ENCODE measurements at places on chromosomes 16 and 17.

- DNase-seq: no peak
Measured at GRCh38 chr16:89704281-89704680, 2.8 kb upstream of the SPATA2L start.

DNA sequence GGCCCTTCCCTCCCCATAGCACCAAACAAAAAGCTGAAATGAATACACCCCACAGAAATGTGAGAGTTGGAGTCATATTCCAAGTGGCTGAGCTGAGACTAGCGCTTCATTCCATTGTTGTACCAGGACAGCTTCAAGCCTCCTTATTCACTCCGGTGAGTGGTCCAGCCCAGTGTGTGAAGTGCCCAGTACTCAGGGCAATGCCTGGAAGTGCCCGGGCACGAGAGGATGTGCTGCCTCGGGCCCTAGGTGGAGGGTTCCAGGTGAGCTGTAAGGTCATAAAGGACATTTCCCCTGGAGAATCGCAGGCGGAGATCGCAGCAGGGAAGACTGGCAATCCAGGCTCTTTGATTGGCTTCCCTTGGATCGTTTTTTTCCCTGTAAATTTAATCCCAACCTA is 5.4 kb upstream of the CYLD start:
- DNase-seq: no peak

DNA sequence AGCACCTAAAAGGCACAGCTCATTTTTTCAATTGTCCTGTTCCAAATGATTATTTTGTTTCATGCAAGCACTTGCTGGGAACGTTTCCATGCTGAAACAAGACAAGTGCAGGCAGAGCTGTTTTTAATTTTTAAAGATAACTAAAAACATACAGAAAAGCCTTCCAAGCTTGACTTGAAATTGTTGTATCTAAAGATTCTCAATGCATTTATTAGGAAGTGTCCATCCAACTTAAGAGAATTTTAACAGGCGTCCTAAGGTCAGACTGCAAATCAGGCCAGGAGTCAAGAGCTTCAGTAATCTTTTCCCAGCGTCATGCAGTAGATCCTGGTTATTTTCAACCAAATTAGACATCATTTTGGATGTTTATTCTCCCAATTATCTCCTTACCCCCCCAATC is 702.8 kb downstream of the KCNJ2 start:
- DNase-seq: no peak

GRCh38 chr16:49542391-49542891 is 168.8 kb downstream of the C16orf78 start:
- no peak for DNase-seq

- DNase-seq: no peak
Measured at GRCh38 chr17:74190807-74191406, 12.6 kb upstream of the RPL38 start.

DNA sequence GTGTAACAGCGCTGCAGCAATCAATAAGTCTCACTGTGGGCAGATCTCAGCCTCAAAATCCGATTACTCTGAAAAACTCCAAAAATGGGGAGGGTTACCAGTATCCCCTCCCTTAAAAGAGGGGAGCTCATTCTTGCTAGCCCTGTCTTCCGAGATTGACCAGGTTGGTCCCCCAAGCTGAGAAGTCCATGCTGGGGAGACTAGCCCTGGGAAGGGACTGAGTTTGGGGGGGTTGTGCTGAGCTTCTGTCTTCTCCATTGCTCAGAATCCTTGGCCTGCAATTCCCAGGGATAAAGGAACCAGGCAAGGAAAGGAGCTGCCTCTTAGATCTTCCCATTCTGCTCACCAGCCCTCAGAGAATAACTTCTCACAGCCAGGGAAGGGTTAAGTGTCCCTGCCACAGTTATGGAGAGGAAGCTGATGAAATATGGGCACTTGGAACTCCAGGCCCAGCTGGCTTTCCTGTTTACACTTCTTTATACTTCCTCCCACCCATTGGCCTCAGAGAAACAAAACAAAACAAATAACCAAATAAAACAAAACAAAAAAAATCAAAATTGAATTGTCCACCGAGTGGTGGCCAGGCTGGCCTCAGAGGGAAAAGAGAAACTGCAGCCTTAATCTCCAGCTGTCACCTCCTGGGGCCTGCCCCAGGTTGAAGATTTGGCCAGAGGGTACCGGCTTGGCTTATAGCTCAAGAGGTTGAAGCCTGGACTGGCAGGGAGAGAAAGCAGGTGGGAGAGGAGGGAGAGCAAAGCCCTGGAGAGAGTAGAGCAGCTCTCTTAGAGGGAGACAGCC is 2.6 kb downstream of the HOXB3 start:
- no peak for DNase-seq

GRCh38 chr17:55215711-55216110 is 49.0 kb upstream of the HLF start:
- DNase-seq: no peak

- DNase-seq: no peak
Measured at GRCh38 chr17:63622574-63623390, 565 bp downstream of the MAP3K3 start.

- DNase-seq: peak; percentile 30
Measured at GRCh38 chr16:85757341-85757822, 6.5 kb upstream of the C16orf74 start.

GRCh38 chr17:28118362-28118761 is 75.9 kb downstream of the NLK start:
- DNase-seq: no peak

DNA sequence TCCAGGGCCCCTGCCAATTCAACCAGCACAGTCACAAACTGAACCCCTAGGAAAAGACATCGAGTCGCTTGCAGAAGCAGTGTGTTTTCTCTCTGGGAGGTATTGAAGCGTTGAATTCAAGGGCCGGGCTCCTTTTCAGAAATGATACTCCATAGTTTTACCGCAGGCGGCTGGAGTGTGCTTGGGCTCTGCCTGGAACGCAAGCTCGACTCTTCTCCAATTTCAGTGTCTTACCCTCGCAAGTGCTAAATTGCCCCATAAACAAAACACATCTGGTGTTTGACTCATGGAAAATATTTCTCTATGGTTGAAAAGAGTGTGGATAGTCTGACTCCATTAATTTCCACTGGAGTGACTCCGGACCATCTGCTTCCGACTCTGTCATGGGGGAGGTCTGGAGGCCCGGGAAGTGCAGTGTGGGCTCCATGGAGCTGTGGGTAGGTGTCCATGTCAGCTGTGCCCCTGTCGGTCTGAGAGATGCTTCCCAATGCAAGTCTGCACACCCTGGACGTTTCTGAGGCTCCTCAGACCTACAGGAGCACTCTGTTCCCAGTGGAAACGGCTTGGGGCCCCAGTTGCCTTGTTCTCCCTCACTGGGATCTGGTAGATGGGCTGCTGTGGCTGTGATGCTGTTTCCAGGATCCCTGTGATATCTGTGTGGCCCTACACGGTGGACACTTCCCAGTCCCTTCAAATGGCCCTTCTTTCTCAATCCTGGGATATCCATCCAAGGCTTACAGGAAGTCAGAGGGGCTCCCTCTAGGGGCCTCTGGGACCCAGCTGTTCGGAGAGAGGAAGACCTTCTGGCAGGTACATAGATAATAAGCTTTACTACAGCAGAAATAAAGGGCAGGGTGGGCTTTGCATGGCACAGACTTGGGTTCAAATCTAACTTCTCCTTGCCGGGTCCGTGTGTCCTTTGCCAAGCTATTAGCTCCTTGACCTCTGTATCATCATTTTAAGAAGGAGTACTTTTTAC is 119.8 kb upstream of the CDH13 start:
- DNase-seq: no peak

GRCh38 chr17:2466931-2467330 is 44.8 kb downstream of the METTL16 start:
- DNase-seq: no peak

DNA sequence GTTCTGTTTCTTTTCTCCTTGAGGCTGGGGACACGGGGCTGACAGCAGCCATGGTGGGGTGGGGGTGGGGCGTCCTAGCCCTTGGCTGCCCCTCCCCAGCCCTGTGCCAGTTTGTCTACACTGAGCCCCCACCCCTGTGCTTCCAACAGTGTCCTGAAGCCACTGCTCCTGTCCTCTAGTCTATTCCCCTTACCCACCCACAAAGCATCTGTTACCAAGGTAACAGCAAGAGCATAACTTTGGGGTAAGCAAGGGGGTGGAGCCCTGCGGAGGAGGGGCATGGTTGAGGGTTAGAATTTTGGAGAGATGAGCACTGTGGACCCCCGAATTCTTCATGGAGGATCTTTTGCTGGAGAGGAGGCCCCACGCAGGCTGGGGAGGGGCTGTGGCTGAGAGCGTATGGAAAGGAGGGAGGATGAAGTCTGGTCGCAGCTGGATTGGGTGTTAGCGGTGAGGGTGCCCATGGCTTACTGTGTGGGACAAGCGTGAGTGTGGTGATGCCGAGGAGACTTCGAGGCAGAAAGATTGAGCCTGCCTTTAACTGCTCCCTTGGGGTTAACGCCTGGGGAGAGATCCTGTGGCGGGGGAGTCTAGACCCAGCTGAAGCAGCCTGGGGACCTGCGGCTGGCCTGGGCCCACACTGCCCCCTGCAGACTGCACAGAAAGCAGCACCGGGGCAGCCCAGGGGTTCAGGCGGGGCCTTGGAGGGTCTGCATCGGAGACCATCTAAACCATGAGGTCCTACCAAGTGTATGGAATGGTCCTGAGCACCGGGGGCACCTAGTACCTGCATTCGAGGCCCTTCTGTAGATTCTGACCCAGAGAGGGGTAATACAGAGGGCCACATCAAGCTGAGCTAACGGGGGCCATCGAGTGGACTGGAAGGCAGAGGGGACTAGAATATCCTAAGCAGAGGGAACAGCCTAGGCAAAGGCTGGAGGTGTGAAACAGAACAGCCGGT is 6.1 kb upstream of the STAC2 start:
- DNase-seq: no peak

- no peak for DNase-seq
Measured at GRCh38 chr17:50261051-50261915, 13.0 kb upstream of the TMEM92 start.

GRCh38 chr17:74610108-74610507 is 13.4 kb downstream of the CD300E start:
- no peak for DNase-seq

DNA sequence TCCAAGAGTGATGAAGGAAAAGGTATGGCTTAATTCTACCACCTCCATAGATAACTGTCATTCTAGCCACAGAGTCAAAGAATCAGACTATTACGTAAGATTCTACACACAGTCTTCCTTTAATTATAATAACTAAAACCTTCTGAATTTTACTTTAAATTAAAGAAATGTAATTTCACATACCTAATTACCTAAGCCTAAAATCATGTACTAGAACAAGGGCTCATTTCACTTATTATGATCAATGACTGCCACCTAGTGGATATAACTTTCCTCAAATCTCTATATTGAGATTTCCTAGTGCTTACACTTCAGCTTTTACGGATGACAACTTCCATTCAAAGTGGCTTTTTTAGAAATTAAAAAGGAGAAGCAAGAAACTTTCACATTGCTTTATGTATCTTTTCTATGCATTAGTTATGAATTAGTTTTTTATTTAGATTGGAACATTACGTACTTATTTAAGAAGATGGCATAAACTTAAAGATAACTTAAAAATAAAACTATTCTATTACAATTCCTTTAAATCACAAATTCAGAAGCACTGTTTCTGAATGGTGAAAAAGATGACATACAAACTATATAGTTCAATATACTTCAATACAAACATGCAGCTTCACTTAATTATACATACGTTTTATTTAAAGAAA is 18.2 kb upstream of the ABCA10 start:
- no peak for DNase-seq

- no peak for DNase-seq
Measured at GRCh38 chr16:86088816-86089215, 189.9 kb downstream of the IRF8 start.

All from HS-27A (cell line).